Left lung (tissue), 14 donors: ENCODE measurements at places on chromosomes 4 and X.

DNA sequence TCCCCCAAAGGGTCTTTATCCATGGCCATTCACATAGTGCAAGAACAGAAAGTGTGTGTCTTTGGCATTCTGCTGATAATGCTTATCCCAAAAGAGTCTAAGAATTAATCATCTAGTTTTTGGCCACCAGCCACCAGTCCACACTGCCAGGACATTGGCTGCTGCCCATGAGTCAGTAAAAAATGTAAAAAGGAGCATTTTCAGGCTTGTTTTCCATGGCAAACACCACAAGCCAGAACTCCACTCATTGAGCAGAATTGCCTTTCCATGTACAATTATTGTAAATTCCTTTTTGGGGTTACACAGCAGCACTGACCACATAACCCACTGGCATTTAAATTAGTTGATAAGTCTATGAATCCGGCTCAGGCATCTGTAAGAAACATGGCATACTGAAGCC, 89.2 kb upstream of the PRDX4 start:
- no peak for DNase-seq

DNA sequence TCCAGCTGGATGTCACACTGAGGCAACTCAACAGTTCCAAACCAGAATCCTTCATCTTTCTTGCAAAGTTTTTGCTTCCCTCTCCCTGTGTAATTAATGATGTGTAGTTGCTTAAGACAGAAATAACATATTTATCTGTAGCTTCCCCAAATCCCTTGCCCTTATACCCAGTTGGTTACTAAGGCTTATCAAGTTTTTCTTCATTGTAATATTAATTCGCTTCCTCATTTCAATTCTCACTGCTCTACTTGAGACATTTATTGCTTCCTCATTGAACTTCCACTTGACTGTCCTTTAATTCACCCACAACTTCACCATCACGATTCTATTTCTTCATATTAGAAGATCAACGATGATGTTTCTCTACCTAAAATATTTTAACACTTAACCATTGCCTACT, 386.6 kb upstream of the CPEB2 start:
- DNase-seq = no peak

- DNase-seq = no peak
Measured at GRCh38 chr4:4624276-4624897, 82.5 kb upstream of the STX18 start.

GRCh38 chrX:44937606-44938005, 64.6 kb downstream of the KDM6A start:
- DNase-seq = no peak

DNA sequence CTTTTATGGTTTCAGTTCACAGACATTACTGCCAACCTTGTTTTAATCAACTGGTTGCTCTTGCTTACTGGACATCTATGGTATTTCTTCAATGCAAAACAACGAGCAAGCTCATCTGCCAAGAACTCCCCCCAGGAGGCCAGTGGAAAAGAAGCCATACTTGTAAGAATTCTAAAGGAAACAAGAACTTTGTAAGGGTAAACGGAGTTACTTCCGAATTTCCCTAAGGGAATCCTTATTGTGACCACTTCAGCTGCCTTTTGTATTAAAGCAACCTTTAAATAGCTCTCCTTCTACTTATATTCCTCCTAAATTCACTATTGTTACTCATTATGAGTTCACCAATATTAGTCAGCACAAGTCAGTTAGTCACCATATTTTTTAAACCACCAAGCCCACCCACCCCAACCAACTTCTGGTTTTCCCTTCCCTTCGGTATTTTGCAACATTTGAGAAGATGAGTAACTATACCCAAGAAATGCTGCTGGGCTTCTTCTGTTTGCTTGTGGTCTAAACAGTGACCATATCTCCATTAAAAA, 602.8 kb upstream of the DIPK2B start:
- DNase-seq = no peak

GRCh38 chrX:69496183-69496582, 7.9 kb upstream of the NALF2 start:
- DNase-seq = no peak

DNA sequence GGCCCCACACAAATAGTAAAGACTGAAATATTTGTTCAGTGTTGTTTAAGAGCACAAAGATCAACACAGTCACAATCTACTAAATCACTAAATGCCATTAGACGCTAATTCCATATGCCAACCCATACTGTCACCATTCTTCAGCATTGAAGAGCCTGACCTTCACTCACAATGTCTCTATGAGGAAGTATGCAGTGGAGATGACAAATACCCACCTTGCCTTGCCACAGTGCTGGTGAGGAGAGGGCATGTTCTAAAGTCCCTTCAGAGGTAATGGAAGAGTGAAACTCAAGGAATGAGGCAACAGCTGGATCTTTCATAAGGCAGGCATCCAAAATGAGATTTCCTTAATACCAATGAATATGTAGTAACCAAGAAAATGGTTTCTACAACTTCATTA, 50.4 kb downstream of the FRMD7 start:
- DNase-seq = no peak

- no peak for DNase-seq
Measured at GRCh38 chr4:141155586-141155985, 22.3 kb upstream of the RNF150 start.

DNA sequence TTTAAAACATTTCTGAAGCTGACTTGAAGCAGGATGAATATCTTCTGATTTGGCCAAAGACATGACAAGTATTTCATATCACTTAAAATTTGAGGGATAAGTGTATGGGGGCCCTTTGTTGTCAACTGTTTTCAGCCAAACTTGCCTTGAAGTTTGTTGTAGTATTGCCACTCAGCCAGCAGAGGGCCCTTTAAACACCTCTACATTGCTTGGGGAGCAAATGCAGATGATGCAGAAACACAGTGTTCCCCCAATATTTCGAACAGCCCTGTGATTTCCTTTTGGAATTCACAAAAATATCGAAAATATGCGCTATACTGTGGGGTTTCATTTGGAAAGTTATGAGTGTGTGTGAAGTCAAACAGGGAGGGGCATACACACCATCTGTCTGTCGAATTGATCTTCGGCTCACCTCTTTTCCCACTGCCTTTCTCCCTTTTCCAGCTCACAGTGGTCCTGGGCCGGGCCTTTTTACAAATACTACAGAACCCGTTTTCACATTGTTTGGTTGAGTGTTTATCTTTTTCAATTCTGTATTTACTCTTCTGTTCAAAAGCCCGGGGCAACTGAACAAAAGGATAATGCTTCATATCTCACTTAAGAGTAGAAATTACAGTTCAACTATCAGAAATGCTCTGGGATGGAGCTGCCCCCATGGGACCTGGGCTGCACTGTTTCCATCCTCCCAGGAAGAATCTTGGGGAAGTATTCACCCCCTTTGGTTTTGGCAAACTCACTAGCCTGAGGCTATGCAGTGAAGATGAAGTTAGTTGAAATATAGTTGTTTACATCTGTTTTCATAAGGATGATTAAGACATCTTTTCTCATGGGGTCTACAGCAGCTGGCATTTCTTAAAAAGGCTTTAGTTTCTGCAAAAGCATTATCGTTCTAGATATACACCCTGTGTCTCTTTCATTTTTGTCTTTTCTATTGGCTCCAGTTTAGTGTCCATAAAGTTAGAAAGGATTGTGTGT, 137.6 kb downstream of the EGF start:
- DNase-seq = no peak

- no peak for DNase-seq
Measured at GRCh38 chr4:27001398-27002164, 140.9 kb downstream of the STIM2 start.

GRCh38 chr4:69828828-69829227, 31.1 kb downstream of the SULT1E1 start:
- DNase-seq = no peak

DNA sequence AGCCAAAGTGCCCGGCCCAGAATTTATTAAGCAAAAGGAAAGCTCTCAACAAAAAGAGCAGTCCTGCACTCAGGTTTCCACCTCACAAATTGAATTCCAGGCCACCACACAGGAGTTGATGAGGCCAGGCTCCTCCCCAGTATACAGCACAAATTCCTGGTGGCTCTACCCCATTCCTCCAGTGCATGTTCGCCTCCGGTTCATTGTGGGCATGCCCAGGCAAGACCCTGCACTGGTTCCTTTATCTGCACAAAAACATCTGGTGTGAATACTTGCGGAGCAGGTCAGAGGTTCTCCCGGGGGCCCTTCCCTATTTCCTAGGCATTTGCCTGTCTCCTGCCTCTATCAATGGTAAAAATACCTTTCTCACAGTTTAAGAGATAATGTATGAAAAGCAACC, 195.2 kb upstream of the ANXA10 start:
- no peak for DNase-seq

- DNase-seq = peak; percentile 61
Measured at GRCh38 chr4:62816566-62816965, 1592.7 kb downstream of the TECRL start.

DNA sequence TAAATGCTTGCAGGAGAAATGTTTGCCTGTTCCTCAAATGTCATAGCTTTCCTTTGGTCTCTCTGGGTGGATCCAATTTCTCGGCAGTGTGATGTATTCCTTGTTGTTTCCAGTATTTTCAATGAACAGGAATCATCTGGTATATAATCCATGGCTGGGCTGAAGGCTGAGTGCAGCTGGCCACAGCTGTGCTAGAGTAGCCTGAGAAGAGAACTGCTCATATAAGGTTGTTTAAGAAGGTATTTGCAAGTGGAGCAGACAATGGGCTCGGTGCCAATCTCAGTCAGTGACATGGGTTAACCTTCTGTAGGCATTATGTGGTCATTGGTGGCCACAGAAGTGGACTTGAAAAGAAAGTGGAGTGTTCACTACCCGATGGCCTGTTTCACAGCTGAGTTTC, 390.3 kb downstream of the SPRY1 start:
- DNase-seq = peak; percentile 84

- peak; percentile 59 for DNase-seq
Measured at GRCh38 chr4:74228691-74229640, 71.0 kb downstream of the MTHFD2L start.

DNA sequence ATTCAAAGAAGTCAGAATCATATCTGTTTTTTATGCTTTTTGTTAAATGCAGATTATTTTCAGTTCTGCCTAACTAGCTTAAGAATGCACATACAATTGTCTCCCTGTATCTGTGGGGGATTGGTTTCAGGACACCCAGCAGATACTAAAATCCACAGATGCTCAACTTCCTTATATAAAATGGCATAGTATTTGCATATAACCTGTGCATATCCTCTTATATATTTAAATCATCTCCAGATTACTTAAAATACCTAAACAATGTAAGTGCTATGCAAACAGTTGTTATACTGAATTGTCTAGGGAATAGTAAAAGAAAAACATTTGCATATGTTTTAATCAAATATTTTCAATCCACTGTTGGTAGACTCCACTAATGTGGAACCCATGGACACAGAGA, 279.4 kb downstream of the TMA16 start:
- no peak for DNase-seq

DNA sequence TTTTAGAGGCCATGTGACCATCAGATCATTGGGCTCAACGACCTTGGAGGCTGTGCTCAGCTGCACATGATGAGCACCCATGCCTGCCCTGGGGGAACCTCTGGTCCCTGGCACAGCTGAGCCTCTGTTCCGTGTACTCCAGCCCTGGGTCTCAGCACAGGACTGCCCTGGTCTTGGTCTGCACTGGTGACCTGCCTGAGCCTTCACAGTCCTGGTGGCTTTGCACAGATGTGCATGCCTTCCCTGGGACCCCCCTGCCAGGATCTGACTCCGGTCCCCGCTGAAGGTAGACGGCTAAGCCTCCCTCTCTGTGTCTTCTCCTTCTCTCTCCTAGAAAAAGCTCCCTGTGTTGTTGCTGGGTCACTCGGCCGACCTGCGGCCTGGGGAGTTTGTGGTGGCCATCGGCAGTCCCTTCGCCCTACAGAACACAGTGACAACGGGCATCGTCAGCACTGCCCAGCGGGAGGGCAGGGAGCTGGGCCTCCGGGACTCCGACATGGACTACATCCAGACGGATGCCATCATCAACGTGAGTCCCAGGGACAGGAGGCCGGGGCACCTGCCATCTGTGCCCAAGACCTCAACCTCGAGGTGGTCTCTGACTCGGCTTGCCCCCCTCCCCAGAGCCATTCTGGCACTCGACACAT, 21.6 kb downstream of the HTRA3 start:
- DNase-seq = peak; percentile 24

DNA sequence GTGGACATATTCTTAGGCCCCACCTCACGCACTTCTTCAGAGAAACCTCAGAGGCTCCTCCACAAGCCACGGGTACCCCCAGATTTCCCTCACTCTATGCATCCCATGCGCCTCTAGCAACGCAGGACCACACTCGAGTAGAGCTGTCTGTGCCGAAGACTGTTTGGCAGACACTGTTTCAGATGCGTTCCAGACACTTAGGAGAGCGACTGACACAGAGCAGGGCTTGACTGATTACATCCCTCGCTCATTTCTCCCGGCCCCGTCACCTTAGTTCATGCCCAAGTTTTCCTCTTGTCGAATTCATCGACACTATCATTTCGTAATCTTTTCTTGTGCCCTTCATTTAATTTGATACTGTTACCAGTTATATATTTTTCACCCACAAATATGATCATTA, 15.0 kb downstream of the SORBS2 start:
- DNase-seq = no peak

DNA sequence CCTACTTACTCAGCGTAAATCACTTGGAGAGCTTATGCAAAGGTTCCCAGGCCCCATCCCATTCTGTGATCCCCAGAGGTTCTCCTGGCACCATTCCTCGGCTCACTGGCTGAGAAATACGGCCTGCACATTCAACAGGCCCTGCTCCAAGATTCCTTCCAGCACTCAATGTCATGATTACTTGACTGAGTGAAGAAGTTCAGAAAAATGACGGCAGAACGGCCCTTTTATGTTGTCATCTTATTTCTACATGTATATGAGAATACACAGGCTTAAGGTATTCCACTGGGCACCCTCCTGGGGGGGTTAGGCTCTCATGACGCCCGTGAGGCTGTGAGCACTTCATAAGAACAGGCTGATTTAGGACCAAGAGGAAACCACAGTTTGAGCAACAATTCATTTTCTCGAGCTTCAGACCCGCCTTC, 190.6 kb downstream of the NSUN7 start:
- DNase-seq = no peak

DNA sequence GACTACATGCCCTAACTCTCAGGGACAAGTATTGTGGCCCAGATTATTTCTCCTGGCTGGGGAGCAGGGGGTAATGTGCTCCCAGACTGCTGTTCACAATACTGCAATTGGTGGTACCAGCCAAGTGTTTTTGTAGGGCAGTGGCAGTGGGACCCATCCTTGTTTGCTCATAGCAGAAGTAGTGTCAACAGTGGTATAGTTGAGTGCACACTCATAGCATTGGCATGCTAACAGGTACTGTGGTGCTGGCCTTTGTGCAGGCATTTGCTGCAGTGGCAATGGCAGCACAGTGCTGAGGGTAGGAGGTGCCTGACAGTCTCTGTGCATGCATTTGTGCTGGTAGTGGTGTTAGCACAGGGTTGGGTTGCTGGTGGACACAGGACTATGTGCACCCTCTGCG, 995.0 kb downstream of the SH3BGRL start:
- no peak for DNase-seq

DNA sequence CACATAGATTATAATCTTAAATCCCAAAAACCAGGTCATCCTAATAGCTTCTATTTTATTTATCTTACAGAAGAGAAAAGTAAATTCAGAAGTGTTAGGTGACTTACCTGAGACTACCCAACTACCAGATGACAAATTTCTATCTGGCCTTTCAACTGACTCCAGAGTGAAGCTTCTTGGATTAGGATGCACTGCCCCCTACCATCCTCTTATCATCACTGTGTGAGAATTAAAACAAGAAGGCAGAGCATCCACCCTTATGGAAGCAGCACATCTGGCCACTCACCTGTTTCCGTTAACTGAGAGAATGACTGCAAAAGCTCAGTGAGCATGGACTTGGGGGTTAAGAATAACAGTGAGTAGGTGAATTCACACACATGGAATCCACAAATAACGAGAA, 502.6 kb upstream of the TECRL start:
- no peak for DNase-seq
